Activated naive CD4-positive, alpha-beta T cell treated with anti-CD3 and anti-CD28 coated beads, Interleukin-2, amount 50 U/mL, for 72 hours (primary cell): ENCODE measurements at places on chromosomes 7 and 10.

DNA sequence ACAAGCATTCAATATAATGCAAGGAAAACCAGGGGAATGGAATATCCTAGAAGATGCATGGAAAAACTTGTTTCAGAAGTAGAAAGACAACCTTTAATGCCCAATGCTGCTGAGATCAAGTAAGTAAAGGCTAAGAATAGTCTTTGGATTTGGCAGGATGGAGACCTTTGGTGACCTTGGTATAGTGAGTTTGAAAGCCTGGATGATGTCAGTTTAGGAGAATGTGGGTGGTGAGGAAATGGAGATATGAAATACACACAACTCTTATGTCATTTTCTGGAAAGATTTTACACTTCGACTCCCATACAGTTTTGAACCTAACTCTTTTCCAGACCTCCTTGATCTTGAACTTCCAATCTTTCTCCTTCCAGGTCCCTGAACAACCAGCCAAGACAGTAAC lies 185.7 kb downstream of the TFEC start:
- DNase-seq, result no peak

- no peak for DNase-seq
Observed at GRCh38 chr7:24884401-24884800, 95.6 kb downstream of the OSBPL3 start.

- DNase-seq, result no peak
Observed at GRCh38 chr10:117346574-117346973, 28.7 kb downstream of the PDZD8 start.

DNA sequence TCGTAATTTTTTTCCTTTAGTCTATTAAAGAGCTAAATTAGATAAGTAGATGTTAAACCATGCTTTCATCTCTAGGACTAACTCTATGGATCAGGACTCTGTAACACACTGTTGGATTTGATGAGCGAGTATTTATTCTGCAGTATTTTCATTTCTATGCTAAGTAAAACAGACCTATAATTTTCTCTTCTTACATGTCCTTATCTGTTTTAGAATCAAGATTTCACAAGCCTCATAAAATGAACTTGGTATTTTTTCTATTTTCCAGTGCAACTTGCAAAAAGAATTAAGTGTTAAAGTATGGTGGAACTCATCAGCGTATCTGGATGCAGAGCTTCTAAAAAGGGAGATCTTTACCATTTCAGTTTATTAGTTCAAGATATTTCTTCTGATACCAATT lies 2.4 kb downstream of the CACUL1 start:
- no peak for DNase-seq

DNA sequence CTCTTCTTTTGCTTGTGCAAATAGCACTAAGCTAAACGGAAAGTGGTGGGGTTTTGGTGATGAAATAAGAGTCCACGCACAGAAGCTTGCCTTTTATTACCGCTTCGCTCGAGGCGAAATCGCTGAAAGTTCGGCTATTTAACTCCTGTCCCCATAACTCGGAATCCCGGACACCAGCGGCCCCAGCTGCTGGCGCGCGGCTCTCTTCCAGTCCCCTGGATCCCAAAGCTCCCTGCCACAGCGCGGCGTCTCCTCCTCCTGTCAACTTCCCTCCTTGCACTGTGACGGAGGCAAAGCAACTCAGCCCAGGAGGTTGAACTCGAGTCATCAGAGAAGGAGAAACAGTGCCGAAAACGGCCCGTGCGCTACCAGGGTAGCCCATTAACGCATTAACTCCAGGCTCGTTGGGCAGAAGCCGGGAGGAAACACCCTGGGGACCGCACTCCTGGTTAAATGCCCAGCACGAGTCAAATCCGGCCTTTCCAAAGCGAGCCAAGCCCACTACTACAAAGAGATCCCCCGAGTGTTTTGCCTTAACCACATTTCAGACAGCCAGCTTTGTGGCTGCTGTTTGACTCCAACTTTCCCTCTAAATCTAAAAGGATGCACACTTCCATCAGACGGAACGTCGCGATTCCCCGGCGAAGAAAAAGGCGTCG lies 1.3 kb downstream of the SEMA3D start:
- no peak for DNase-seq

DNA sequence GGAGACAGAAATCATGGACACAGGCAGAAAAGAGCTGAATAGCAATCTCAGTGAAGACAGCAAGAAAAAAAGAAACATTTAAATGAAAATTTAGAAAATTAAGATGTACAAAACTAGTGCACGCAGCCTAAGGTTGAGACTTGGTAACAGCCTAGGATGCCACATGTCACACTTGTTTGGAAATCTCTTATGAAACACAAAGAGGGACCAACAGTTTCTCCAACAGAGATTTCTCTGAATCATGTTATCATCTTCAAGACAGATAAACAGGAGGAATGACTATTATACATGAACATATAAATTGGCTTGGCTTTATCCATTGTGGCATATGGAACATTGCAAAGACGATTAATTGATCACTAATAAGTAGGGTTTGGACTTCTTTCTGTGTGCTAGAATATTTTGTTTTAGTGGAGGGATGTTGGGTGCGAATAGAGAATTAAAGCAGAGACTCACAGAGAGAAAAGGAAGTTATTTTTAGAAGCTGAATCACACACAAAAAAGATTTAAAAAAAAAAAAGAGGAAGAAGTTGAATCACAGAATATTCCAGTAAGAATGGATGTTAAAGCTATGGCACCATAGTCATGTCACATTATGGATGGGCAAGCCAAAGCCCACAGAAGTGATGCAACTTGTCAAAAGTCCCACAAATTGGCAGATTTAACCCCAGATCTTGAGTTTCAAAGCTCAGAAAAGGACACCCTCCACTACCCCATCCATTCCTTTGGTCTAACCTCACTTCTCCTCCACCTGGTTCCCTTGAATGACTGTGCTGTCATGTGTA lies 91.6 kb downstream of the MYOF start:
- no peak for DNase-seq

DNA sequence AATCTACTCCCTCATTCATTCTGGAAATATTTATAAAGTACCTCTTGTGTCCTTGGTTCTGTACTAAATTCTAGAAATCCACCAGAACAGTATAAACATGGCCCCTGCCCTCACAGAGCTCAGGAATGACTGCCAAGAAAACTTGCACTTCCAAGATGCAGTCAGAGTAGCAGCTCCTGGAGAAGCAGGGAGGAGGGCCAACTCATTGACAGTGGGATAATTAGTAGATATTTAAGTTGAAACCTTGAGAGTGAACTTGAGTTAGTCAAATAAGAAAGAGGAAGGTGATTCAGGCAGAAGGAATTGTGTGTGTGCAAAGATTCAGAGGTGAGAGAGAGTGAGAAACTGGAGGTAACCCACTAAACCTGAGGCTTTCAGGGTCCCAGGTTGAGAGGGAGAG lies 182.2 kb upstream of the INHBA start:
- no peak for DNase-seq

GRCh38 chr10:51508156-51508555 lies 191.2 kb downstream of the CSTF2T start:
- no peak for DNase-seq

DNA sequence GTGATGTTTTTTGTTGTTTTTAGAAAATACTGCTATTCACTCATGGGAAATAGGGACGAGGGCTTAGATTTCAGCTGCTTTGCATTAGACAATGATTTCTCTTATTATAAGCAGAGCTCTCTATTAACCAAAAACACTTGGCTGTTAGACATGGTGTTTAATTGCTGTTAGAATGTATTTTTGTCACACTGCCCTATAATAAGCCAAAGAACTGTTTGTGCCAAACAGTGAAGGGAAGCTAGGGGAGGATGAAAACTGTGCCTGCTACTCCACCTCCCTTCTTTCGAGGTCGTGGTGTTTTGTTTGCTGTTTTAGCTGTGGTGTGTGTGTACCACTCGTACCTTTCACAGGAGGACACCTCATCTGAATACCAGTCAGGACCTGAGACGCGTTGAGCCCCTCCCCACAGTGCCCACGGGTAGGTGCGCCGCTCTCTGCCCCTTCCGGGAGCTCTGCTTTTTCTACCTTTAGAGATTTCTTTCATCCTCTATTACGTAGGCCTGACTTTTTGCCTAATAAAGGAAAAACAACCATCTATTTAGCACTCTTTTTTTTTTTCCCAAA lies 57.9 kb downstream of the CUX1 start:
- DNase-seq, result no peak

- no peak for DNase-seq
Observed at GRCh38 chr10:50561816-50562215, 61.9 kb downstream of the SGMS1 start.

DNA sequence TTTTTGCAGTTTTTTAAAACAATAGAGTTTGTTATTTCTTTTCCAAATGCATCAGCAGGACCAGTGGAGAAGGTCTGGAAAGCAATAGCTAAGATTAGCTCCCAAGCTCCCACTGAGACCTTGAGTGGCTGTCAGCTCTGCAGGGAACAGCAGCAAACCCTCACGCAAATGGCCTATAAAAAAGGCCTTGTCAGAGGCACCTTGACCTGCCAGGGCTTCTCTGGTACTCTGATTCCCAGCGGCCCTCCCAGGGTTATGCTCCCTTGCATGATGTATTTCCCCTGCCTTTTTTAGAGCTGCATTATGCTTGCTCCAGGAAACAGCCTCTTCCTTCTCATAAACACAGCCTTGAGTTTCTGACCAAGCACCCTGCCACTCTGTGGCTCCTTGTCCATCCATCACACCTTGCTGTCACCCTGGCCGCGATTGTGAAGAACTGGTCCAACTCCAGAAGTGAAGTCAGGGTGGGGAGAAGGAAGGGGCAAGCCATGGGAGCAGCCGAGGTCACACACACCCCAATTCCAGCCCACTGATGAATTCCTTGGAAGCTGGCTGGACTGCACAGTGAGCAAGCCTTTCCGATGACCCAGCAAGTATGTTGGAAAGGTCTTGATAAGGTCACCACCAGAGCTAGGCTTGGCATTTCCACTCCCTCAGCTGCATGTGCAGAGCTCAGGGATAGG lies 35.3 kb upstream of the NKX2-3 start:
- no peak for DNase-seq

- no peak for DNase-seq
Observed at GRCh38 chr10:52541006-52541473, 227.0 kb downstream of the DKK1 start.

DNA sequence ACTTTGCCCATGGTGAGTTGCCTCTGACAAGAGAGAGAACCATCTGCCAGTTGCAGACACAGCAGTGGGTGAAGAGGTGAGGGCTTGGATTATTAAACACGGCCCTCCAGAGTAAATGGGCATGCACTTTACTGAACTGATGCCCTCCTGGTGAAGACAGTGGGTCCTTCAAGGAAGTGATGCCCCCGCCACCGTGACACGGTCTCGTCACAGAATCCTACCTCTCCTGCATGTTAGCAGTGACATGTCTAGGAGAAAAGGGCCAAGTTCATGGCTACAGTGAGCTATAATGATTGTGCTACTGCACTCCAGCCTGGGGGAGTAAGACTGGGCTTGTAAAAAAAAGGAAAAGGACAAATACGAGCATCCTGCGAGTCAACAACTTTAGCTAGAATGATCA lies 2.4 kb downstream of the BNIP3 start:
- no peak for DNase-seq

DNA sequence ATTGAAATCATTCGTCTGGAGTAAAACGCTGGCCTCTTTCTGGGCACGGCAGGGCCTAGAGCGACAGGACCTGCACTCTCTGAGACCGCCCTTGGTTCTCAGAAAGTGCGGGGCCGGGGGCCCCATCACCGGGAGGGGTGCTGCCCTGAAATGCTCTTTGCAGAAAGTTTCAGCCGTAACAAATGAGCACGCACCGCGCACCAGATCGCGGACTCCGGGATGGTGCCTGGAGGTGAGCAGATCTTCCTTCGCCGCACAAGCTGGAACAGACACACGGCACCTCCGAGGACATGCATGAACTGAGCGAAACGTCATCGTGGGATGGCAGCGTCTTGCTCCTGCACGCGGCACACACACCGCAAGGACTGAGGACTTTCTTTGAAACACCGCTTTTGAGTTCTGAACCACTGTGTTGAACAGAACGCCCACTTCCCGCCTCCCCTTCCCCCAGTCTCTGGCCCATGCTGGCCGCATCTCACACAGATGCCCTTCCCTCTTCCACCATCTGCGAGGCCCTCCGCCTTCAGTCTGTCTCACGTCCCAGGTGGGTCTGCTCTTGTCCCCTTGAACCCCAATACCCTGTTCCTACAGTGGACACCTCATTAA lies 538.7 kb upstream of the MGMT start:
- DNase-seq, result no peak

- no peak for DNase-seq
Observed at GRCh38 chr10:132860532-132860931, 74.6 kb upstream of the NKX6-2 start.

- no peak for DNase-seq
Observed at GRCh38 chr10:101145750-101146391, 14.8 kb downstream of the TLX1 start.

DNA sequence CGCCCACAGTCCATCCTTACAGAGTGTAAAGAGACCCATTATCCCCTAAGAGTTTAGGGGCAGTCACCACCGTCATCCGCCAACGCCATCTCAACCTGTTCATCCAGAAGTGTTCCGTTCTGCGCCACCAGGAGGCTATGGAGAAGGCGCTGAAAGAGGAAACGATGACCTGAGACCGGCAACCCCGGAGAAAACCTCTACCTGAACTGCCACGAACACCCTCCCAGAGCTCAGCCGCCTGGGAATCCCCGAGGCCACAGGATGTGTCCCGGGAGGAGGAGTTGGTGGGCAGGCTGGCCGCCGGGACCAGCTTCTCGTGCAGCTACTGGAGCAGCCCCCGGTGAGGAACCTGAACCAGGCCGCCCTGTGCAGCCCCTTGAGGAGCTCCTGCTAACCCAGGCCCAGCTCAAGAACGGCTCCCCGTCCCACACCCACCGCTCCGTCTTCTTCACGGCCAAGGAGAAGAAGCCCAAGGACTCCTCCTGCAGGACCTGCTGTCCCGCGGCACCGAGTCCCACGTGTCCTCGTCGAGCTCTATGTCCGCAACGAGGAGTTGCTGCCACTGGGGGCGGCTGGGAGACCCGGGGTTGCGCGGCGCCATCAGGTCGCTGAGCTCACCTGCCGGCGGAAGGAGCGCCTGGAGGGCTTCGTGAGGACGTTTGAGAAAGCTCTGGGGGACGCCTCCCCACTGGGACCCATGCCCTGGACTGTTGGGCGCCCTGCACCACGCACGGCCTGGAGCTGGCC lies 21.1 kb upstream of the LANCL2 start:
- no peak for DNase-seq

DNA sequence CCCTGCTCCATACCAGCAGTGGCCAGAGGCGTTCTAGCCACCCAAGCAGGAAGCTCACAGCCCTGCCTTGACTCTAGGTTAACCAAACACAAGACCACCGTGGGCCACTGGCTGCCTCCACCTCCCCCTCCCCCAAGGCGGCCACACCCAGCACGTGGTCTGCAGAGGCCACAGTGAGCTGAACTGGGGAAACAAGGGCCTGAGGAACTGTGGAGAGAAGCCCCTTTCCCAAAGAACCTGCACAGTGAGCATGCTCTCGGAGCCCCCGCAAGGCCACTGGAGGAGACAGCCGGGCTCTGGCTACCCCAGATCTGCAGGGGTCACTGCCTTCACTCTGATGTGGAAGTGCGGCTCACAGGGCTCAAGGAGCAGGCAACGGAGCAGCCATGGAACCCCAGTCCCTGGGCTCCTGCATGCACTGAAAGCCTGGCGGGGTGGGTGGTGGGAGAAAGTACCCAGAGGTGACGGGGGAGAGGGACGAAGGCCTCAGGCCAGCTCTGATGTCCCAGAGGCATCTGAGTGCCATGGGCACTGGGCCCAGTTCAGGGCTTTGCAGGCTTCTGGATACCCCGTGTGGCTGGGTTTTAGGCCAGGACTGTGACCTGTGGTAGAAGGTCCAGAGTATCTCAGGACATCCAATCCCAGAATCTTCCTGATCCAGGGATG lies 189.2 kb downstream of the EBF3 start:
- no peak for DNase-seq

GRCh38 chr7:130157700-130158099 lies 47.5 kb downstream of the TMEM209 start:
- no peak for DNase-seq

GRCh38 chr10:49600781-49601400 lies 9.2 kb upstream of the SLC18A3 start:
- no peak for DNase-seq
